ENCODE measurements at places on chromosomes 6 and 20.

- DNase-seq = no peak
Measured at GRCh38 chr6:134381959-134382358, 64.0 kb upstream of the SGK1 start.

- DNase-seq = no peak
Measured at GRCh38 chr6:139732451-139732850, 358.0 kb upstream of the CITED2 start.

GRCh38 chr6:72238900-72239299, 352.6 kb downstream of the RIMS1 start:
- no peak for DNase-seq

DNA sequence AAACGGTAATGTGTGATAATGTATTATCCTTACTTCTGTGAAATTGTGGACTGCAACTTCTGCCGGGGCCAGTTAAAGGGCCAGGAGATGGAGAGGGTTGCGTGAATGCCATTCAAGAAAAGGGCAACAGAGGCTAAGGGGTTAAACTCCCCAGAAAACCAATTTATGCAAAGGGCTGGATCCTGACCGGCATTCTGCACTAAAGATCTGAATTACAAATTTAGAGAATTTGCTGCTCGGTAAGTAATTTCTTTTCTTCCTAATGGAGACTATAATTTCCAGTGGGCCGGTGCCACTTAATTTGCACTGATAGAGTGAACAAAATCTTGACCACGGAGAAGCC, 130.1 kb downstream of the BCAS1 start:
- DNase-seq = no peak

DNA sequence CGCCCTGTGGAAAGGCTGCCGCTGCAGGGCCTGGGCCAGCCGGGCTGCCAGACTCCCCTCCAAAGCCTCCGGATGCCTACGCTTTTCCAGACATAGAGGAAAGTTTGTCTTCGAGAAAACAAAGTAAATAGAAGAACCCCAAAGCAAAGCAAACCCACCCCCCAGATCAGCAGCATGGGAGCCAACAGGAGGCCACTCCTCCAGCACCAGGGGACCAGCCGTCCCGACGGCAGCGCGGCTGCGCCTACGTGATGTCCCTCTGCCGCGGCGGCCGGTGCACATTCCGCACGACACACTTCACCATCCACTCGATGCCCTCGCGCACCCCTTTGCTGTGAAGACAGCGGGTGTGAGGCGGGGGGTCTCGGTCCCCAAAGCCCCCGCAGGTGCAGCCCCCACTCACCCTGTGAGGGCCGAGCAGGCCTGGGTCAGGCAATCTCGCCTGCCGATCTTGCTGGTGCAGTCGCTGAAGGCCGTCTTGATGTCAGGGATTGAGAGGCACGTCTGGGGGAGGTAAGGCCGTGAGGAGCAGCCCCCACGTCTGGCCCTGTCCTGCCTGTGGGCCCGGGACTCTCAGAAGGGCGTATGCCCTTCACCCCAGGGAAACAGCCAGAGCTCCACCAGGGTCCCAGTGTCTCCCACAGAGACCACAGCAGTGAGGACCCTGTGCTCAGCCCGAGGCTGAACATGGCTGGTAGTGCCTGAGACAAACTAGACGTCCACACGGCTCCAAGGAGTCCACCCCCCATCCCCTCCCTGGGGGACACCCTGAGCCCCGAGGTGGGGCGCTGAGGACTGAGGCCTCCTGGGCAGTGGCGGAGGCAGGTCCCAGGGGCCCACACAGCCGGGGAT, 4.0 kb downstream of the TNFRSF6B start:
- no peak for DNase-seq

DNA sequence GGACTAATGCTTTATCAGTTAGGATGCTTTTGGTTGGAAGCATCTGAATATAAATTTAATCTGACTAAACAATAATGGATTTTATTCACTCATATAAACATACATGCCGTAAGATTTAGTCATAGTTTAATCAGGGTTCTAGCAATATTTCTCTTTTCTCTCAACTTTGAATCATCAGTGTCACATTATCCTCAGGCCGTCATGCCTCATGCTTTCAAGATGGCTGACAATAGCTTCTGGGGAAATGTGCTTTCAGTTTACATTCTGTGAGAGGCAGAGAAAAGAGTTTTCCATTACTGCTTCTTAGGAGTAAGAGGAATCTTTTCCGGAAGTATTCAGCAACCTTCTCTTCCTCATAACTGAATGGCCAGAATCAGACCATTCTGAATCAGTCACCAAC, 162.2 kb downstream of the GJA1 start:
- no peak for DNase-seq

DNA sequence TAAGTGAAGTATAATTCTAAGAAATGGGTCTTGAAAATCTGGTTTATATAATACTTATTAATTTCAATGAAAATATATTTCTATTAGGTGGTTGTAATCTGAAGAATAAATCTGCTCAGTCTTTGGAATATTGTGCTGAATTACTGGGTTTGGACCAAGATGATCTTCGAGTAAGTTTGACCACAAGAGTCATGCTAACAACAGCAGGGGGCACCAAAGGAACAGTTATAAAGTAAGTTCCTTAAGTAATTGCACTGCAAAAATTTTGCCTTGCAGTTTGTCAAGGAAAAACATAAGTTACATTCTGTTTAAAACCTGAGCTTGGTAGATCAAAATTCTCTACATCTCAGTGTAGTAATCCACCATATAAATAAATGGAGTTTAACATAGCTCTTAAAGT, 106.0 kb downstream of the MYO6 start:
- peak; percentile 35 for DNase-seq

- no peak for DNase-seq
Measured at GRCh38 chr6:148001844-148002642, 340.6 kb upstream of the SASH1 start.

DNA sequence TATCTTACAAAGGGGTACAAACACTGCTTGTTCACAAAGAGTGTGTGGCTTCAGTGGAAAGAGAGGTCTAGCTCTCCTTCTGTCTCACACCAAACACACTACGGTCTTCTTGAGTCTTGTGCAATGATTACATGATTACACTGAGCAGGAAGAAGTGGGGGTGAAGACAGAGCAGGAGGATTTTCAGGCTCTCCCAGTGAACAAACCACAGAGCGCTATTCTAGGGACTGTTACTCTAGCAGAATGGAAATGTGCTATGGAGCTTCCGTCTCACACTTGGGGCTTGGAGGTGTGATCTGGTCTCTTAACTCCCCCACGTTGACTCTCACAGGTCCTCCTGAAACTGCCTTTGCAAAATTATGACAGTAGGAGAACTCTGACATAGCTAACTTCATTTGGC, 203.4 kb downstream of the MYLK4 start:
- no peak for DNase-seq

- no peak for DNase-seq
Measured at GRCh38 chr6:157172231-157172701, 151.1 kb downstream of the TMEM242 start.

DNA sequence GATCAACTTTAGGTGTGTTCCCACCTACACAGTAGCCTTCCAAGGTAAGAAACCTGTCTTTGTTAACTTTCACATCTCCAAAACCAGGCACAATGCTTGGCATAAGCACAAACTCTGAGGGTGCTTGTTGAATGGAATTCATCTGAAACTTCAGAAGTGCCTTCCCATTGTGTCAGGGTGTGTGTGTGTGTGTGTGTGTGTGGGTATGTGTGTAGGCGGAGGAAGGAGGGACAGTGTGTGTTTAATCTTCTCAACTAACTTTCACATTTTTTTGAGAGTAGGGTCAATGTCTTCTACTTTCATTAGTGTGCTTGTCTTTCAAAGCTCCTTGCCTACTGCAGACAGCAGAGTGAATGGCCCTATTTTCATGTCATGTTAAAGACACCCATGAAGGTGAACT, 45.6 kb downstream of the PDE7B start:
- no peak for DNase-seq

DNA sequence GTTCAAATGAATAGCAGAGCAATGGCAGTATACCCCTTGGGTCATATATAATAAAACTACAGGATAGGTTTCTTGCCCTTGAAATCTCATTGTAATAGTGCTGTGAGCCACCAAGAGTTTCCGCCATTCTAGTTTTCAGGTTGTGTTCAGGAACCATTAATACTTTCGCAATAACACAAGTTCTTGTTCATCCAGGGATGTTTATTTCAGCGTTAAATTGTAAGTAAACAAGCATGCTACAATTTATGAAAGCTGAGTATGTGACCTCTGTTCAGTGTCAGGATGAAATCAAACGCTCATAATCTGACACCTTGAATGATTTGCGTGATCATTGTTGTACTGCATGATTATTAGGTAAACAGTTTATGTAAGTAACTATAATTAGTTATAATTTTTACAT, 22.8 kb downstream of the ANKS1A start:
- no peak for DNase-seq

GRCh38 chr6:33391922-33392594, 435 bp downstream of the KIFC1 start:
- DNase-seq = peak; percentile 73

- DNase-seq = peak; percentile 69
Measured at GRCh38 chr20:35768731-35769664, 2.8 kb upstream of the PHF20 start.
